T-helper 17 cell (primary cell): ENCODE measurements at places on chromosomes 2 and 18.

DNA sequence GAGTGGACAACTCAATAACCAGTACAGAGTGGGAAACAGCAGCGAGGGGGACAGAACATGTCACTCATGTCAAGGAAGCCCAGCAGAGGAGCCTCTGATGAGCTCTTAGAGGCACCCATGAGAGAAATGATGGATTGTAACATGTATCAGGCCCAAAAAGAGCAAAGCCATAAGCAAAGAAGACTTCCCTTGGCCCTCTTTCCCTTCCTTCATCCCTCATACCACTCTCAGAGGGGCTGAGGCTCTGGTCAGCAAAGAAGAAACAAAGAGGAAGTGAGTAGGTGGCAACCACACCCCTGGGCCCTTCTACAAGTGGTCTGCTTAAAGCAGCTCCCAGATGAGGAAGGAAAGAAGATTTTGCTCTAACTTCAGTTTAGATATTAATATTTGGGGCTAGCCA is 112.8 kb downstream of the CDC42EP3 start:
- DNase-seq = no peak

- DNase-seq = no peak
These were observed 352.6 kb upstream of the DLGAP1 start for GRCh38 chr18:4807604-4808293.

DNA sequence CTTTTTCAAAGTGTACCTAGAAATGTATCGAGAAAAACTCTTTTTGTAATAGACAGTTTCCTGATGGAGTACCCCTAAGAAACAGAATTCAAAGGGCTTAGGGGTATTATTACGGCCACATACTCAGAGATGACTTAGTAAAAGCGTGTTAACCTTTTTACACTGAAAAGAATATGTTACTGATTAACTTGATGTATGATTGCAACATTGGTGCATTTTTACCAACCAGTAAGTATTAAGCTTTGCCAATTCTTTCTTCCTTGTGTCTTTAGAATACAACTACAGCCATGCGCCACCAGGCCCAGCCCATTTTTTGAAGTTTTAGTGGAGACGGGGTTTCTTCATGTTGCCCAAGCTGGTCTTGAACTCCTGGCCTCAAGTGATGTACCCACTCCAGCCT is 1997.0 kb upstream of the LRRTM1 start:
- DNase-seq = no peak

- no peak for DNase-seq
These were observed 49.5 kb upstream of the FZD5 start for GRCh38 chr2:207819021-207819797.

- peak; percentile 15 for DNase-seq
These were observed 206.9 kb downstream of the ARL4C start for GRCh38 chr2:234289834-234290590.

DNA sequence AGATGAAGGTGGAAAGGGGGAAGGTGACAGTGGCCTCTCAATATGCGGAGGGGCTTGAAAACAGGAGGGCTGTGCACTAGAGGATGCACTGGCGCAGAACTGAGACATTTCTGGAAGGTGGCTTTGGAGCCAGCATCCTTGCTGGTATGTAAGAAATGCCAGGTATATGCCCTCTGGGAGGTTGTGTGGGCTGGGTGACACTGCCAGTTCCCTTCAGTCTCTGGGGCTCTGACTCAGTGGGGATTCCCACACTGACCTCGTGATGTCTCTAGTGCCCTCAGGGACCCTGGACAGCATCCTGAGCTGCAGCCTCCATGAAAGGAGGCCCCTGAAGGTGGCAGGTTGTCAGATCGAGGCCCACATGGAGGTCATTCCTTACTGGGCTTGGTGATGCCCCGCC is 74.0 kb downstream of the AGAP1 start:
- DNase-seq = no peak

GRCh38 chr2:66366619-66367018 is 68.3 kb upstream of the MEIS1 start:
- no peak for DNase-seq

DNA sequence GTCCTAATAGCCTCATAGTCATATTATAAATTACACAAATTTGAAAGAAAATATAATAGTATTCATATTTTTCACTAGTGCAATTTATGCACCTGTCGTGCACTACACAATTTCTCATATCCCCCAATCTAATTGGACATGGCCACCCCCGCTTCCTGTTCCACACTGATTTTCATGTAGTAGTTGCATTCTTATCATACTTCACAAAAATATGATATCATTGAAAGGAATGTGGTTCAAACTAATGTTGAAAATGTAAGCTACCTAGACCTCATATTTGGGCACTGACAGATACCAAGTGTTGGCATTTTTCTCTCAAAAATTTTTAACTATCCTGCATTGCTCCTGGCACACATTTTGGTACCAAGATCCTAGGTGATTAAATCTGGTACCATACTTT is 985.5 kb upstream of the POU3F3 start:
- DNase-seq = no peak

DNA sequence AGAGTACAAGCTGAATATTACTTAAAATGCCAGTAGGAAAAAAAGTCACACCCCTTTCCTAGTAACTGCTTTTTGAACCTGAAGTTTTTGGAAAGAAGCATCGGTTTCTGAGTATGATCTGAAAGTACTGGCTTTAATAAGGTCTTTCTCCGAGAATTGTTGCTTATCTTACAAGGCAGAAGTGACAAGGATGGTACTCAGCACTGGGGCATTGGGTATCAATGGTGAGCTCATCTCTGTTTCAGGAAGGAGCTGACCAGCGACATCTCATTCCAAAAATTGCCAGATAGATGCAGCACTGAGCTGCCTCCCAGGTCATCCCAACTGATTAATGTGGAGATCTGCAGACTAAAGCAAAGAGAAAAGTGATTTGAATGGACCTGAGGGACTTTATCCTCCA is 85.4 kb downstream of the FMNL2 start:
- no peak for DNase-seq

- no peak for DNase-seq
These were observed 91.6 kb upstream of the TSPYL6 start for GRCh38 chr2:54347622-54348021.

- no peak for DNase-seq
These were observed 240.8 kb downstream of the PLCL1 start for GRCh38 chr2:198045227-198045626.

GRCh38 chr2:6027066-6027465 is 334.9 kb downstream of the SOX11 start:
- no peak for DNase-seq

DNA sequence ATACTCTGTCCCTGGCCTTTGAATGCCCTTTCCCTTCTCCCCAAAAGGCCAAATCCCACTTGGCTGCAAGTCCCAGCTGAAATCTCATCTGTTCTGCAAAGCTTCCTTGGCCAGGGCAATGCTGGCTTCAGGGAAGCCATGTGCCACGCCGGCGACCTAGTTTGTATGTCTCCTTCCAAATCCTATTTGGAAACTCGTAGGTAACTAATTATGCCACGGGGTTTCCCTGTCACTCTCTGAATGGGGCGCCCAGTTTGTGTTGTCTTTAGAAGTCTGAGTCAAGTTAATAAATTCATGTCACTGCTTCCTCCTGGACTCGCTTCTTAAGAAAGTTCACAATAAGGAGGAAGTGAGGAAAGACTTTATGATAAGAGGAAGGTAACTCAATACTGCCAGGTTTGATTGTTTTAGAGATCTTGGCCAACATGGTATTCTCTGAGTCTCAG is 19.1 kb downstream of the FHL2 start:
- DNase-seq = no peak

- DNase-seq = no peak
These were observed 81.8 kb upstream of the GAREM1 start for GRCh38 chr18:32552421-32553030.

DNA sequence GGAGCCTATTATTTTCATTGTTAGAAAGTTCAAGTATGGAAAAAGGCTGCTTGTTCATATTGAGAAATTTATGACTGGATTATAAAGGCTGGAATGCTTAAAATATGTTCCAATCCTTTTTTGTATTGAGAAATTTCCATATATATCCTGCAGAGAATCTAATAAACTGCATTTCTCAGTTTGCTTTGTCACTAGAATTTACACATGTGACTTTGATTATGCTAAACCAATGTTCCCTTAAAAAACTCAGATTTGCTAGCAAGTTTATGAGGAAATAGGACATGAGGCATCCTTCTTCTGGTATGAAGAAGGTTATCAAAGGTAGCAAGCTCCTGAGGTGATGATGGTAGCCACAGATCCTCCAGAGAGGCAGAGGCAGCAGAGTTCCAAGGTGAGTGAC is 29.2 kb upstream of the DSEL start:
- no peak for DNase-seq

GRCh38 chr2:43513796-43514195 is 82.0 kb downstream of the THADA start:
- no peak for DNase-seq

- no peak for DNase-seq
These were observed 45.2 kb upstream of the TTR start for GRCh38 chr18:31546476-31546875.

GRCh38 chr2:240151477-240152031 is 11.1 kb upstream of the OTOS start:
- no peak for DNase-seq

GRCh38 chr2:201955702-201956141 is 77.9 kb upstream of the FZD7 start:
- DNase-seq = no peak

GRCh38 chr2:75790121-75790813 is 79.6 kb upstream of the GCFC2 start:
- no peak for DNase-seq

GRCh38 chr2:150557020-150557600 is 69.6 kb upstream of the RND3 start:
- no peak for DNase-seq

- DNase-seq = no peak
These were observed 76.9 kb downstream of the ACTR3 start for GRCh38 chr2:113966832-113967231.

DNA sequence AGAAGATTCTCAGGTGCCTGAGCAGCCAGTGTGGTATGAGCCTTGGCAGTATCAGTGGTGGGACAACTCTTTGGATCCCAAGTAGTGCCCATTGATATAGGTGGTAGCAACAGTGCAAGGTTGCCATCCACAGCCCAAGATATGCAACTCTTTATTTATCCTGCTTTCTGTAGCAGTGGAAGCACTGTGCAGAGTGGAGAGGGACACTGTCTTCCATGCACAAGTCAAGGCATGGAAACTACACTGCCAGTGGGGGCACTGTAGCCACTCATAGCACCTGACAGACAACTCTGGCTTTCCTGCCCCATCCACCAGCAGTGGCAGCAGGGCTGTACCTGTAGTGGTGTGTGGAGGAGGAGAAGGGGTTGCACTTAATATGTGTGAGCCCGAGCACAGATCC is 409.6 kb upstream of the TMEFF2 start:
- DNase-seq = no peak

- peak; percentile 66 for DNase-seq
These were observed 29.3 kb upstream of the DUSP2 start for GRCh38 chr2:96174251-96175144.

- no peak for DNase-seq
These were observed 462.5 kb upstream of the FSHR start for GRCh38 chr2:49616800-49617199.

GRCh38 chr2:239519089-239519920 is 118.5 kb upstream of the HDAC4 start:
- no peak for DNase-seq

GRCh38 chr2:120619579-120619978 is 116.1 kb upstream of the GLI2 start:
- DNase-seq = no peak

- peak; percentile 46 for DNase-seq
These were observed 883 bp downstream of the SMCHD1 start for GRCh38 chr18:2656237-2656980.

DNA sequence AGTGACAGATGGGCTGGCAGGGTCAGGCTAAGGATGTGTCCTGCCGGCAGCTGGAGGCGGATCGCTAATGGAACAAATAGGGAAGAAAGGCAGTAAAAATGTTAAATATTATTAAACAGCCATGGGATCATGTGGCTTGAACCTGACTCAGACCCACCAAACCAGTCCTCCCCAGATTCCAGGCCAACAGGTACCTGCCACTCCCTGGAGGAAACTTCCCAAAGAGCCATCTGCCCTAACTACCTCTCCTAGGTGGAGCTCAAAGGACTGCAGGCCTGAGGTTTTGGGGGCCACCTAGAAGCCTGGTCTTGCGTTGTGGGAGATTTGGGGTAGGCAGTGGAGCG is 34.3 kb downstream of the CIB4 start:
- no peak for DNase-seq

DNA sequence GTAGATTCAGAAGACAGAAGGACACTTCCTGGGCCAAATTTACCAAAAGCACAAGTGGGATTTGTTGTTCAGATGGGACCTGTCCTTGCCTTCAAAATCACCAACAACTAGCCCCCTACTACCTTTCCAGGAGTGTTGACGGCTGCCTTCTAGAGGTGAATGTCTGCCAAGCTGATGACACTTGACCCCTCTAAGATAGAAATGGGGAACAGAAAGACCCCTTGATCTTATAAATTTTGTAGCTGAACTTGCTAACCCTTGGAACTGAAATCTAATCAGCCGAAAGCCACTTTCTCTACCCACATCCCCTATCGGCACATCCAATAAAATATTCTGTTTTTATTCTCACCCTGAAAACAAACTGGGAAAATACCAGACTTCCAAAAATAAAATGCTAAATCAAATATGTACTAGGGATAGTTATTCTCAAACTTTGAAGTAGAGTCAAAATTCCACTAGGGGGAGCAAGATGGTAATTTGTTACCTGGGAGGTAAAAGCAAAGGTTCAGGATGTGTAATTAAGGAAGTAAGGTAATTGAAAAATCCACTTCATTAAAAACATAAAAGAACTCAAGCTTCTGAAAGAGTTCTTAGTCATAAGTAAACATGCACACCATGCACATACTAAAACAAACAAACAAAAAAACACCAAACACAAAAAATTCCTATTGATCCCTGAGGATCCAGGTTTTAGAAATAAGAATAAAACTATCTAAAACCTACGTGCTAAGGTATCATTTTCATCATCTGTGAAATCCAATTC is 119.2 kb downstream of the ANKRD44 start:
- DNase-seq = no peak

DNA sequence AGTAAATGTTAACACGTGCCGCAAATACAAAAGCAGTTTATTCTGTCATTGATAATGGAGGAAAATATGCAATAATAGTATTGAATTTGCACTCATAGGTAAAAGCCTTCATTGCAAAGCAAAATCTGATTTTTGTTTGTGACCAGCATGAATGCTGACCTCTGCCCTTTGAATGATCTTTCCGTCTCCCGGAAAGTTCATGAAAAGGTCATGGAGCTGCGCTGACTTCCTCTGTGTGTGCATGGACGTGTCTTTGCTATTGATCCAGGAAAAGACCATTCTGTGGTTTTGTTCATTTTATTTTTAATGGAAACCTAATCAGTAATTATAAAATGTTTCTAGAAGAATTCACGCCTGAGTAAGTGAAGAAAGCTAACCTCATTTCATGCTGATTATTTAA is 320.0 kb downstream of the MTX2 start:
- DNase-seq = no peak

GRCh38 chr2:68857855-68858456 is 13.2 kb downstream of the BMP10 start:
- DNase-seq = no peak

GRCh38 chr2:78780256-78780655 is 245.2 kb upstream of the REG3G start:
- no peak for DNase-seq

GRCh38 chr2:177538323-177538722 is 145.8 kb downstream of the AGPS start:
- DNase-seq = no peak

GRCh38 chr2:37340637-37341036 is 3.8 kb upstream of the QPCT start:
- no peak for DNase-seq

- DNase-seq = no peak
These were observed 198.3 kb upstream of the HS6ST1 start for GRCh38 chr2:128516938-128517337.
